Activated naive CD8-positive, alpha-beta T cell treated with anti-CD3 and anti-CD28 coated beads, Interleukin-2, amount 50 U/mL, for 16 hours (primary cell): ENCODE measurements at places on chromosomes 6 and 20.

DNA sequence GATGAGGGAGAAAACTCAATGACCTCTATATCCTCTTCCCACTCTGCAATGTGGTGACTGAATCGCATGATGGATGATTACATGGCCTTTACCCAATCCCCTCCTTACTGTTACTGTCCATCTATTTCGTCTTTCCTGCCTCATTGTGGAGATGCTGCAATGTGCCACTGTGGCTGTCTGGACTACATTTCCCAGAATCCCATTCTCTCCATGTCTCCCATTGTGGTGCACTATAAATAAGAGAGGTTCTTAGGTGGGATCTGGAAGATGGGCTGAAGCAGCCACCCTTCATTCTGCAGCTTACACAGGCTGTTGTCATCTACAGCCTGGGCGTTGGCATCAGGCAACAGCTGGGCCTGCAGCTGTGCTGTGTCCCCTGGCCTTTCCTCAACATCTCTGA is 233.6 kb downstream of the PRKN start:
- DNase-seq = no peak

DNA sequence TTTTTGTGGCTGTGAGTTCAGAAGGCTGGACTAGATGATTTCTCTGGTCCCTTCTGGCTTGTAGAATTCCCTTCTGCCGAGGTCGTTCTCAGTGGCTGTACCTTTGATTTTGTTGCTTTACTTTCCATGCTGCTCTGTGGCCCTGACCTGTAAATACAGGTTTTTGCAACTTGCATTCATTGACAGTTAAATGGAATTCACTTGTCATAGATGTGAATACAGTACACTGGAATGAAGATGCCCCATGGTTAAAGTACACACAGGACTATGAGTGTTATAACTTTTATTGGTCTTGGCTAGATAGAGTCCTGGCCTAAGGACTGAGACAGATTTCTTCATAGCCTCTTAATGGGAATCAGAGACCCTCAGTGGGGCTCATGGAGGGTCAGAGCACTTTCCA is 12.9 kb upstream of the EFCAB8 start:
- no peak for DNase-seq

DNA sequence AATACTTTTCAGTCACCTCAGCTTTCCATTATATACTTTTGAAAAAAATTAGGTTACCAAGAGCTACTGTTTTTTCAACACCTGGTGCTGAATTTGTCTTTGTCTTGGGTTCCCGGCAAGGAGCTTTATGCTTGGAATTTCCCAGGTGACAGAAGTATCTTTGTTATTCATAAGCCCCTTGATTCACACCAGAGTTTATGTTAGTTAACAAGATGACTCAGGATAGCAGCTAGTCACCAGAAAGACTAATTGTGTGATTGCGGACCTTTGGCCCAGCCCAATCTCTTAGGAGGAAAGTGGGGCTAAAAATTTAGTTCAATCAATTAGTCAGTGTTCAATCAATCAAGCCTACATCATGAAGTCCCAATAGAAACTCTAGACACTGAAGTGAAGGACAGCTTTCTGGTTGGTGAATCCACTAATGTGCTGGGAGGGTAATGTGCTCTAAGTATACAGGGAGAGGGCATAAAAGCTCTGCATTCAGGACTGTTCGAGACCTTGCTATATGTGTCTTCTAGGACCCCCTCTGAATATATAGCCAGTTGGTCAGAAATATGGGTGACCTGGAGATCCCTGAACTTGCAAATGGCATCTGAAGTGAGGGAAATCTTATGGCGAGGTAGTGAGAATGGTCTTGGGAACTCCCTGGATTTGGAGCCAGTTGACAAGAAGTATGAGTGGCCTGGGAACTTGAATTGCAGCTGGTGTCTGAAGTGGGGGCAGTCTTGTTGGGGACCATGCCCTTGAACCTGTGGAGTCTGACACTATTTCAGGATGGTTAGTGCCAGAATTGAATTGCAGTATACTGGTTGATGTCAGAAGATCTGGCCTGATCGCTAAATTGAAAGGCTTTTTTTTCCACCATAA is 16.2 kb downstream of the TMEM30A start:
- no peak for DNase-seq

GRCh38 chr20:43032459-43032858 is 157.2 kb downstream of the PTPRT start:
- DNase-seq = no peak

GRCh38 chr6:110822249-110822648 is 7.0 kb upstream of the CDK19 start:
- no peak for DNase-seq

- DNase-seq = no peak
Observed at GRCh38 chr6:86856937-86857563, 80.3 kb upstream of the HTR1E start.

GRCh38 chr6:92608751-92609150 is 810.6 kb downstream of the EPHA7 start:
- DNase-seq = no peak

GRCh38 chr20:8744228-8744844 is 324.6 kb upstream of the PLCB4 start:
- no peak for DNase-seq

GRCh38 chr20:4912380-4913142 is 88.7 kb downstream of the SLC23A2 start:
- DNase-seq = no peak

- peak; percentile 18 for DNase-seq
Observed at GRCh38 chr6:35601331-35602132, 87.2 kb downstream of the FKBP5 start.

DNA sequence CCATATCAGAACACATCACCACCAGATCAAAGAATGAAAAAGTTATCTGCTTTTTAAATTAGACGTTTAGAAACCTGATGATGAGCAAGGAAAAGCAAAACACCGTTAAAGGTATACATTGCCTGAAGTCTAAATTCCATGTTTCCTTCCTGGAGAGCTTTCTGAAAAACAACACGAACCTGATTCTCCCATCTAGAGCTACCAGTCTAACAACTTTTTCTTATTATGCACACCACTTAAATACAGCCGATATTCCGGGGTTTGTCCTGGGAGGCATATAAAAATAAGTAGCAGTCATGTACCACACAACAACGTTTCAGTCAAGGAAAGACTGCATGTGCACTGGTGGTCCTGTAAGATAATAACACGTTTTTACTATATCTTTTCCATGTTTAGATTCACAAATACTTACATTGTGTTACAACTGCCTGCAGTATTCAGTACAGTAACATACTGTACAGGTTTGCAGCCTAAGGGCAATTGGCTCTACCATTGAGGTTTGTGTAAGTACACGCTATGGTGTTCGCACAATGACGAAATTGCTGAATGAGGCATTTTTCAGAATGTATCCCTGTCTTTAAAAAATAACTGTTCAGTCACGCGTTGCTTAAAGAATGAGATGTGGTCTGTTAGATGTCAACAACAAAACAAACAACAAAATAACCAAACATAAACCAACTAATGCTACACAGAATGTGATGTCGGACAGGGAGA is 19.1 kb upstream of the LYRM2 start:
- DNase-seq = no peak

- DNase-seq = no peak
Observed at GRCh38 chr20:25012616-25013189, 20.2 kb upstream of the APMAP start.

DNA sequence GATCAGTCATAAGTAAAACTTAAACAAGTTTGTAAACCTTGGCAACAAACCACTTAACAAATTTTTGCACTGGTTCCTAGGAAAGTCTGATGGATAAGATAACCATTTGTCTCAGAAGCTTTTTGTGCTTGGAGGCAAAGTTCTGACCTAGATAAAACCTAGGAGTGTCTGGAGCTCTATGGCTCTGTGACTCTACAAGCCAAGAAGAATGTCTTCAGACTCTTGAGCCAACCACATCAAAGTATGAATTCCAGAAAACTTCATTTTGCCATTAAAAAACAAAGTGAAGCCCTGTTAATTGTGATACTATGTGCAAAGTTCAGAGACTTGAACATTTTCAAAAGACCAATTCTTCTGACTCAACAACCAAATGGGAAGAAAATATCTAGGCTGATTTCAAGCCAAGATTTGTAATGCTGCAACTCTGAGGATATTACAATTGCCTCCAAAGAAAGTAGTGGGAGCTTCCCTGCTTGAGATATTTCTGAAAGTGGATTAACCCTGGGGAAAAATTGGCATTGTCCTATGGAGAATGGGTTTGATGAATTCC is 158.1 kb upstream of the FOXQ1 start:
- DNase-seq = no peak

DNA sequence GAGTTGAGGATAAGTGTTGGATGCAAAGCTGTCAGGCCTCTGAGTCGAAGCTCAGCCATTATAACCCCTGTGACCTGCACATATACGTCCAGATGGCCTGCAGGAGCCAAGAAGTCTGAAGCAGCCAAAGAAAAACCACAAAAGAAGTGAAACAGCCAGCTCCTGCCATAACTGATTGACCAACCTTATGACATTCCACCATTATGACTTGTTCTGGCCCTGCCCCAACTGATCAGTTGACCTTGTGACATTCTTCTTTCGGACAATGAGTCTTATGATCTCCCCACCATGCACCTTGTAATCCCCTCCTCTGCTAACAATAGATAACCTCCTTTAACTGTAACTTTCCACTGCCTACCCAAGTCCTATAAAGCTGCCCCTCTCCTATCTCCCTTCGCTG is 133.7 kb upstream of the AGPAT4 start:
- no peak for DNase-seq

- DNase-seq = no peak
Observed at GRCh38 chr6:13318821-13319220, 9.5 kb downstream of the TBC1D7 start.

DNA sequence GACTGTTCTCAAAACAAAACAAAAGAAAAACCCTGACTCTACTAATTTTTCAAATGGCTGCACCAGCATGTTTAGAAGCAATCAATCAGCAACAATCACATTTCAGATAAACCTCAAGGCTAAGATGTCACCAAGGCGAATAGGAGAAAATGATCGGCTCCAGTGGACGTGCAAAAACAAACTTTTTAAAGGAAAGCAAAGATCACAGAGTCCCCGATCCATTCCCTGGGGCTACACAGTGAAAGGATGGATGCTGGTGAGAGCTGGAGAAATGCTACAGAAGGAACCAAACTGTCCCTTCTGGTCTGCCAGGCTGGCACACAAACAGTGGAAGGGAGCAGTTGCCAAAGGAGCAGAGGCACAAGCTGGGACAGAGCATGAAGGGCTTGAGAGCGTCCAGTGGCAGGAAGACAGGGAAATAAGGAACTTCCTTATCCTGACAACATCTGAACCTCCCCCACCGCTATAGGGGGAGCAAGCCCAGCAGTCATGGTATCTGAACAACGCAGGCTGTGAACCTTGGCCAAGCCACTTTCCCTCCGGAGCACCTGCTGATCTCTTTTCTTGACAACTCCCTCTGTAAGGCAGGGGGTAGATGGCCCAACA is 73.7 kb upstream of the HIVEP1 start:
- DNase-seq = no peak

DNA sequence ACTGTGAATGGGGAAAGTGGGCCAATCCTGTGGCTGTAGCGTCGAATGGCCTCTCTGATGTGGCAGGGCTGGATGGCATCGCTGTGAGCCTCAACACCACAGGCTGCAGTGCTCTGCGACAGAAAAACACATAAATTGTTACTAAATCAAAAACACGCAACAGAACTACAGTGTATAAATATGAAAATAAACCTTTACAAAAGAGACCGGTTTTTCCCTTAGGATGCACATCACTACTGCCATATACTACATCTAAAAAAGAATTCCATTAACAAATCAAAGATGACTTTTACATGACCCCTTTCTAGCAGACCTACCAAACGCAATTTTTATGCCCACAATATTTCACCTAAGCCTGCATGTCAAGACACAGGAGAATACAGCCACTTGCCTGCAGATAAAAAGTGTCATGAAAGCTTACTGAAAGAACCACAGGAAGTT is 395.5 kb upstream of the RUNX2 start:
- DNase-seq = no peak

GRCh38 chr20:52160621-52161204 is 30.9 kb downstream of the ZFP64 start:
- no peak for DNase-seq

DNA sequence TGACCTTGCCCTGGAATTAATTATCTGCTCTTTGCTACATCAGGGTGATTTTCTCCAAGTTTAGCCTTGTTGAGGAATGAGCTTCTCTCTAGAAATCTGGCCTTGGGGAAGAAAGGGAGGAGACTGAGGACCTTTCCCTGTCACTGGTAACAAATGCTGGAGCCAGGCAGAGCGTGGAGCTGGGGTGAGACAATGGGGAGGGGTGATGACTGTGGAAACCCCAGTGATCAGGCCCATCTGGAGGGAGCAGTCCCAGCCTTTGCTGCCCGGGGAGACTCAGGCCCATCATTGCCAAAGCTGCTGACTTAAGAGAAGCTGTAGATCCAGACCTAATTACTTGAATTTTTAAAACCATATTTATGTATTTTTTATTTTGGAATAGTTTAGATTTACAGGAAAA is 31.3 kb downstream of the BCAS4 start:
- no peak for DNase-seq

- no peak for DNase-seq
Observed at GRCh38 chr20:16007164-16007563, 566.1 kb downstream of the KIF16B start.

GRCh38 chr6:98764373-98764911 is 69.9 kb upstream of the POU3F2 start:
- no peak for DNase-seq

- no peak for DNase-seq
Observed at GRCh38 chr20:57680131-57680716, 29.6 kb downstream of the PMEPA1 start.

- DNase-seq = peak; percentile 34
Observed at GRCh38 chr6:28124350-28124970, at the start of gene ZSCAN16. ZSCAN16 (plus strand) TSS chr6:28124609; CDS start chr6:28125444, 835 bp downstream.

- no peak for DNase-seq
Observed at GRCh38 chr6:129543981-129544380, 166.0 kb downstream of the ARHGAP18 start.
